ENCODE measurements at places on chromosomes 16 and 17.

GRCh38 chr17:57311281-57312216, 55.2 kb downstream of the MSI2 start:
- no peak for DNase-seq

DNA sequence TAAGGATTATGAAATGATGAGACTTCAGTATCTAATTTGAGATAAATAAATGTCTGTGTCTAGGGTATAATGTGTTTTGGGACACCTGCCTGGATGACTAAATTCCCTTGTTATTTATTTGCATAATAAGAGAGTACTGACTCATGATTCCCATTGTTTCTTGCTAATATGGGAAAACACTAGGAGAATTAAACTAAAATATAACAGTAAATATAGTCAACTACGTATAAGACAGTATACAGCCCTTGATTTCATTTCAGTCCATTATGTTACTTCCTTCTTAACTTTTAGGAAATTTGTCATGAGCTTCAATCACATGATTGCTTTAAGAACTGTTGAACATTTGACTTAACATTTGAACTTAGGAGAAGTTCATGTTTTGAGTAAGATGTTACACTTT, 62.4 kb downstream of the VMP1 start:
- DNase-seq = no peak

GRCh38 chr17:59754552-59754951, 47.1 kb downstream of the VMP1 start:
- DNase-seq = peak; percentile 29

- no peak for DNase-seq
Observed at GRCh38 chr17:47785538-47786123, 36.0 kb downstream of the OSBPL7 start.

DNA sequence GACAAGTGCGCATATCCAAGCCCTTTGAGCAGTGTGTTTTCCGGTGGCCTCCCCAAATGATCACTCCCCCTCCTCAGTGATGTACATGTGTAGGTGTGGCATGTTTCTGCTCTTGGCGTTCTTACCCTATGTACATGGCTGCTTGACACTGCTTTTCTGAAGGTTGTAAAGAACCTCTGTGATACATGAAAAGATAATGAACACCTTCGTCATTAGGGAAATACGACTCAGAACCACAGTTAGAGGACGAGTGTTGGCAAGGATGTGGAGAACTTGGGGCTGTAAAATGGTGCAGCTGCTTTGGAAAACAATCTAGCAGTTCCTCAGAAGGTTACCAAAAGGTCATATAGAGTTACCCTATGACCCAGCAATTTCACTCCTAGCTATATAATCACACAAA, 28.6 kb downstream of the CEP95 start:
- no peak for DNase-seq

- no peak for DNase-seq
Observed at GRCh38 chr17:46976626-46977270, 2.3 kb downstream of the RPRML start.

GRCh38 chr17:62862251-62862650, 54.1 kb upstream of the MARCHF10 start:
- DNase-seq = no peak

- DNase-seq = peak; percentile 73
Observed at GRCh38 chr17:29138184-29138955, 41.8 kb downstream of the MYO18A start.

DNA sequence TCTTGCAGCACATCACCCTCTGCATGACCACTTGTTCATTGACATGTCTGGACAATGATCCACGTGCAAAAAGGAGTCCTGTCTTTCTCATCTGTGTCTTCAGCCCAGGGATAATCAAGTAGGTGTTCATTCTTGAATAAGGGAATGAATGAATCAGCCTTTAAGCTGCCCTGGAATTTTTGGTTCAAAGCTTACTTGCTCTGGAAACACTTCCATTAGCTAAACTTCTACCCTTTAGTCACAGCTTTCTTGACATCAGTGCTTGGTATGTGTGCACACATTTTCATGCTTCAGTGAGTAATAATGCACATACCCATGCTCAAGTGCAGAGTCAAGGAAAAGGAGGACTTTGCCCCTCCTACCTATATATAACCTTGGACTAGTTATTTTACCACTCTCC, 103.0 kb upstream of the CDH13 start:
- DNase-seq = no peak

- DNase-seq = no peak
Observed at GRCh38 chr16:8956265-8957062, 7.2 kb downstream of the USP7 start.

GRCh38 chr17:73022694-73023093, 69.8 kb downstream of the SLC39A11 start:
- DNase-seq = no peak

Measured in activated naive CD4-positive, alpha-beta T cell treated with Interleukin-2 at 50 U/mL for 16 hours (primary cell).